ENCODE measurements at places on chromosomes 2 and 18.

GRCh38 chr2:1751767-1752725 lies 7.7 kb upstream of the PXDN start:
- no peak for DNase-seq

DNA sequence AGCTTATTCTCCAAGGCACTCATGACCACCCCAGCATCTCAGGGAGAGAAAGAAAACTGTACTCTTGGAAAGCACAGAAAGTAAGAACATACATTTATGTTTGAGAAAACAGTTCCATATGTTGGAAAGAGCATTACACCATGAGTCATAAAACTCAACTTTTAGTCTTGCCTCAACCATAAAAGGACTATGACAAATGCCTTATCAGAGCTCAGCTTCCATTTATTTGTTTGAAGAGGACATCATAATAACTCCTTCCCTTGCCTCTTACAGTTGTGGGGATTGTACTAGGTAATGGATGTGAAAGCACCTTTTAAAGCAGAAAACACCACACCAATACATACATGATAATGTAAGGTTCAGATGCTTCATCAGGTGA lies 370.8 kb downstream of the LNPK start:
- no peak for DNase-seq

- no peak for DNase-seq
Observed at GRCh38 chr18:51361130-51361860, 163.8 kb upstream of the MEX3C start.

GRCh38 chr2:218295029-218295428 lies 2.7 kb upstream of the TMBIM1 start:
- DNase-seq, result no peak

DNA sequence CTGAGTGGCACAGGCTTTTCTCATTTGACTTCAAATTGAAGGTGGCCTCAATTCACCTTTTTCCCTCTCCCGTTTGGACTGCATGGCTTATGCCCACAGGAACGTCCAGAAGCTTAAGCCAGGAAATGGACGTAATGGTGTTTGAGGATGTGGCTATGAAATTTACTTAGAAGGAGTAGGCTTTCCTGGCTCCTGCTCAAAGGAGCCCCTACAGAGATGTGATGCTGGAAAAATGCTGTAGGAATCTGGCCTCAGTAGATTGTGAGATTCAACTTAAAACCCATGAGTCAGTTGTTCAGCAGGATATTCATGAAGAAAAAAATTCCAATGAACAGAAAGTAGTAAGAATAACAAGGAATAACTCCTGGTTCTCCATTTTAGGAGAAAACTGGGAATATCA lies 129.0 kb downstream of the ICOS start:
- no peak for DNase-seq

DNA sequence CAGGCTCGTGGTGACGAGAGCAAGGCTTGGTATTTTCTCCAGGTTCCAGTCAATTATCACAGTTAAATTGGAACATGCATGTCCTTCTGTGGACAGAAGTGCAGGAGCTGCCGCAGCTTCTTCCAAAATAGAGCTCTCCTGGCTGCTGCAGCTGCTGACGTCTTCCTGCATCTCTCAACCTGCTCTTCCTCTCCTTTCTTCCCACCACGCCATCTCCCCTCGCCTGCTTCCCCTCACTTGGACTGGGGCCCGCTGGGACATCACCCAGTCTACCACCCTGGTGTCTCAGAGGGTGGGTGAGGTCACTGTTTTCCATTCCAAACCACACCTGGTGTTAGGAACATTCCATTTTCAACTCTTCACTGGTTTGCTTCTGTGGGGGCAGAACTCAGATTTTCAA lies 41.4 kb downstream of the SPP2 start:
- DNase-seq, result no peak

- no peak for DNase-seq
Observed at GRCh38 chr2:123737371-123737770, 287.7 kb upstream of the CNTNAP5 start.

DNA sequence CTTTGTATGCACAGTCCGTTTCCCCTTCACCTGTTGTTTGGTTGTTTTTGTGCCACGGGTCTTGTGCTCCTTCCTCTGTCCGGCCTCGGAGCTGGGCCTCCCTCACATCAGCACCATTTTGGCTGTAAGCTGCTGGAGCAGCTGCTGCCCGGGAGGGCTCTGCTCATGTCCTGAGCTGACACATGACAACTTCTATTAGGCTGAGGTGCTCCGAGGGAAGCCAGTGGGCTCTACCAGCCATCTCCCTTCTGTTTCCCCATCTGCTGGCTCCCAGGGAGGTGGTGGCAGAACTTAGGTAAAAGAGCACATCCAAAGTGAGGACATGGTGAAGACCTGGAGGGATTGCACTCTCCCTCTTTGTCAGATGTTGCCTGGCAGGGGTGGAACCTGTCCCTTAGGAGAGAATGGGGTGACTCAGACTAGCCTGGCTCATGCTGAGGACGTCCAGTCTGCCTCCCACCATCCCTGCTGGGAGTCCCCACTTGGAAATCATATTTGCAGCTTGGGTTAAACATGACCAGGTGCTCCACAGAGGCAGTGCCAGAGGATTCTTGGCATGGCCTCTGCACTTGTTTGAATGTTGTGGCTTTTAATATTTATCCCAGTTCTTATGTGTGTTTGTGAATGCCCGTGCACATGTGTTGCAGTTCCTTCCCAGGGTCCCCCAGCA lies 49.8 kb upstream of the TNP1 start:
- DNase-seq, result no peak

DNA sequence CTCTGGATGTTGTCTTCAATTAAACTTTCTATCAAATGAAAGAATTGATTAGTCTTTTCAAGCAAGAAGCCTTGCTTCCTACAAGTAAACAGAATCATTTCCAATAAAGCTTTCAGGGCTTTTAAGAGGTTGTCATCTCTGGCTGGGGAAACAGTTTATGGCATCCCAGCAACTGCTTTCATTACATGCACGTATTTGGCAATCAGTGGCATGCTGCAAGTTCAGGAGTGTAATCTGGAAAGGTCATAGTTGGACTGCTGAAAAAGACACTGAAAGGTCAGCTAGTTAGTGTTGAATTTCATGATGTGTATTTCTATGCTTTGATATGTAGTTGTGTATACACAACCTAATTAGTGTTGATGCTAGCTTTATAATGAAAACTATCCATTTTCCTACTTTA lies 332.9 kb downstream of the DSC3 start:
- DNase-seq, result no peak
